ENCODE measurements at places on chromosomes 16 and 17.

- DNase-seq, result no peak
Observed at GRCh38 chr16:79659344-79659743, 58.8 kb upstream of the MAF start.

DNA sequence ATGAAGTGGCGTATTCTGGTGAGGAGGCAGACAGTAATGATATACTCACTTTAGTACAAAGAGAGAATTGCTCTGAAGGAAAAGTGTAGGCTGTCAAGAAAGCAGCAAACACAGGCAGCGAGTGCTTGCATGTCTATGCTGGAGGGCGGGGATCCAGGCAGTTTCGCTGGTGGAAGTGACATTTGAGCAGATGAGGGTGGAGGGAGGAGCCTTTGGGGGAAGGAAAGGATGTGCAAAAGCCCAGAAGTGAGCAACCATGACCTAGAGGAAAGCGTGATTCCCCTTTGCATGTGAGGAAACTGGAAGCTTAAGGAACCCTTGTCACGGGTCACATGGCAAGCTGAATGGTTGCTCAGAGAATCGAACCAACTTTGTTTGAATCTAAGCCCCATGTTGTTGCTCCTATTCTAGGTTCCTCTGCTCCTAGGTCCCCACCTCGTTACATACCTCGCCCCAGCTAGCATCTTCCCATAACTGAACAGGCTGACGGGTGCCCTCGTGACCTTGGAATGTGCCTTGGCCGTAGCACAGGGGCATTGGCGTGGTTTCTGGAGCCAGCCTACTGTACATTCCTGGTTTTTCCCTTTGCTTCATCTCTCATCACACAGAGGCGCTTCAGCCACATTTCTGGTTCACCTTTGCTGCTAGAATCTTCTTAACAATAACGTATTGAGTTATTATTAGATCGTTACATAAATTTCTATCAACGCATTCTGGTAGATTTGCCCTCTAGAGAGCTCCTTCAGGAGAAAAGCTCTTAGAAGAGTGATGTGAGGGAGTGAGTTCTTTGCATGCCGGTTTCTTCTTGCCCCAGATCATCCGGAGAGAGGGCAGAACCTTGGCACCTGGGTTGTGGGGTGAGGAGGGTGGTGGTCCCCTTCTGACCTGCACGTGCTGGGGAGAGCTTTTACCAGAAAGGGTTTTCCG, 191.8 kb downstream of the SNX29 start:
- DNase-seq, result no peak

DNA sequence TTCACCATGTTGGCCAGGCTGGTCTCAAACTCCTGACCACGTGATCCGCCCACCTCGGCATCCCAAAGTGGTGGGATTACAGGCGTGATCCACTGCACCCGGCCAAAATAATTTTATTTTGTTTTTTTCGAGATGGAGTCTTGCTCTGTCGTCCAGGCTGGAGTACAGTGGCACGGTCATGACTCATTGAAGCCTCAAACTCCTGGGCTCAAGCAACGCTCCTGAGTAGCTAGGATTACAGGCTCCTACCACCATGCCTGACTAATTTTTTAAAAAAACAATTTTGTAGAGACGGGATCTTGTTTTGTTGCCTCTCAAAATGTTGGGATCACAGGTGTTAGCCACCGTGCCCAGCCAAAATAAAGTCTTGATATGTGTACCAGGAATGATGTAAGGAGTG, 2.4 kb upstream of the TTLL6 start:
- no peak for DNase-seq

DNA sequence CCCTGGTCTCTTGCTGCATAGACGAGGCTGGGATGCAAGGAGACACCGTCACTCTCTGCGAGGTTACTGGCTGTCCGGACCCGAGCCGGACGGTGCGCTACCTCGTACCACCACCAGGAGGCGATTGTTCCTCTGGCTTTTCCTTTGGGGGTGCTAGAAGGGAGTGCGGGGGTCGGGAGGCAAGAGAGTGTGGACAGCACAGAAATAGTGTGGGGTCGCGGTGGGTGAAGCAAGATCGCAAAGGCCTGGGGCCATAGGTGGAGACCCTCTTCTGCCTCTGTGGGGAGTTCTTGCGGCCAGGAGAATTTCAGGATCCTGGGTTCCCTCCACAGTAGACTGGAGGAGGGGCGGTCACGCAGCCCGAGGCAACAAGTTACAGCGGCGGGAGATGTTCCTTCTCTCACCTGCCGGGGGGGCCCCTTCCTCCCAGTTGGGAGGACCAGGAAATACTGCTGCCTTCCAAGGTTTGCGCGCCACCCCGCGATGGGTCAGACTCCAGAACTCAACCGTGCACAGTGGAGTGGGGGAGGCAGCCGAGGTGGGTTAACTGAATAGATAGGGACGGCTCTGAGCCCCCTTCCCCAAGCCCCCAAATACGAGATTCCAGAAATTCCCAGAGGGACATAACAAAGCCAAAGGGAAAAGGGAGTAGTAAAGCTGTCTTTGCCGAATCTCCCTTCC, 6.9 kb downstream of the PHOSPHO1 start:
- no peak for DNase-seq

DNA sequence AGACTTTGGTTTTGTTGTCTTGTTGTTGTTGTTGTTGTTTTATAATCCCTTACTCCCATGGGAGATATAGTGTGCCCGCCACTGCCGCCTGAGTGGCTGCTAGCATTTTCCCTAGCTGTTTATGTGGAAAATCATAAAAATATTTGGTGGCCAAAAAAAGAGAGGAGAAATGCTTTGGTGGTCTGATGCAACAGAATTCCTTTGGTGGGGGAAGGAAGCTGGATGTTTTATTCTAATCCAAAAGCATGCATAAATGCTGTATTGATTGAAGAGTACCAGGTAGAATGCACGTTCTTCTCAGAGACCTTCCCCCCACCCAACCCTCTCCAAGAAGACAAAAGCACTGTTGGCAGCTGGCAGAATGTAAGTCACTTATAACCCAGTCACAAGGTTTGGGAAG, 93.2 kb downstream of the C17orf67 start:
- DNase-seq, result no peak

DNA sequence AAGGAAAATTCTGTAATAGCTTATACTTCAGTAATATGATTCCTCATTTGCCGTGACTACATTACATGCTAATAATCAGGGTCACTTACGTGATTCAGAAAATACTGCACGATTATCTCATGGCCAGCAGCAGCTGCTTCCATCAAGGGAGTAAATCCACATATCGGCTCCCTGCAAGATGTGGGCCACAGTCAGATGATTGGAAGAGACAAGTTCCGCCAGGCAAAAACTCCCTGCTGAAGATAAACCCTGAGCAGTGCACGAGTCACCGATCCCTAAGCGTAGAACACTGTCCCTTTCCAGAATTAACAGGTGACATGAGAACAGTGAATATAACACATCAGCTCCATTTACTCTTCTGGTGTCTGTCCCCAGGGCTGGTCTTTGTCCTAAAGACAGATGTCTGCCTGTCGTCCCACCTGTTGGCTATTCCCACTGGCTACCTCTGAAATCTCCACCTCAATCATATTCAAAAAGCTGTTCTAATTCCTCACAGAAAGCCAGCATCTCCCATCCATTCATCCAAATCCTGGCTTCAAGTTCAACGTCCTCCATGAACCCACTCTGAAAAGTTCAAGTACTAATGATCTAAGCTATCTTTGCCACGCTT, 9.3 kb downstream of the ANKS3 start:
- no peak for DNase-seq

- DNase-seq, result no peak
Observed at GRCh38 chr17:14474591-14474990, 173.7 kb downstream of the HS3ST3B1 start.

DNA sequence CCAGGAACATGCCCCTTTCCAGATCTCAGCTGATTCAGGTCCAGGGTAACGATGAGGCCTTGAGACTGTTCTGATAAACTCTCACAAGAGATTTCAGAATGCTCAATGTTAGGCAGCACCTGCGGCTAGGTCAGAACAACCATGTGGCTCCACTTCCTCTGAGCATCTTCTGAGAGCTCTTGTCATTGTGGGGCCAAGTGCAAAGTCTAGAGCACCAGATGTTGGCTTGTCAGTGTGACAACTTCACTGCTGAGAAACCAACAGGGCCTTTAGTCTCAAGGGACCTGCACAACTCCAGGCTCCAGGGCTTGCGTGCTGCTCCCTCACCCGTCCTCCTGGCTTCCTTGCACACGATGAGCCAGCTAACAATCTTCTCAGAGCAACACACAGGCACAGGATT, 29.0 kb downstream of the FCSK start:
- no peak for DNase-seq

- no peak for DNase-seq
Observed at GRCh38 chr17:32882734-32883133, 5.8 kb upstream of the MYO1D start.

DNA sequence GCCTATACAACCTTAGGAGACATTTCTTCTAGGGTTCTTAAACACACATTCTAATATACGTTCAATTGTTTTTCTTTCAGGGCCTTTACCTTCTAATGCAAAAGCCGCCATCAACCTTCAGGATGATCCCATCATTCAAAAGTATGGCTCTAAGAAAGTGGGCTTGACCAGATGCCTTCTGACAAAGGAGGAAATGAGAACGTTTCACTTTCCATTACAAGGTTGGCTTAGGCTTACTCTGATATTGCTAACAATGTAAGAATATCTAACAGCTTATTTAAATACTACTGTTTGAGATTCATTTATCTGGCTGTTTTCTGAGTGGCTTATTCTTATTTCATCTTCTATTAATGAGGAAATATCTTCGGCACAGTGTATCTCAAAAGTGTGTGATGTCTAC, 15.4 kb downstream of the REXO5 start:
- no peak for DNase-seq

GRCh38 chr16:70157105-70157476, 16.5 kb upstream of the CLEC18C start:
- DNase-seq, result no peak

DNA sequence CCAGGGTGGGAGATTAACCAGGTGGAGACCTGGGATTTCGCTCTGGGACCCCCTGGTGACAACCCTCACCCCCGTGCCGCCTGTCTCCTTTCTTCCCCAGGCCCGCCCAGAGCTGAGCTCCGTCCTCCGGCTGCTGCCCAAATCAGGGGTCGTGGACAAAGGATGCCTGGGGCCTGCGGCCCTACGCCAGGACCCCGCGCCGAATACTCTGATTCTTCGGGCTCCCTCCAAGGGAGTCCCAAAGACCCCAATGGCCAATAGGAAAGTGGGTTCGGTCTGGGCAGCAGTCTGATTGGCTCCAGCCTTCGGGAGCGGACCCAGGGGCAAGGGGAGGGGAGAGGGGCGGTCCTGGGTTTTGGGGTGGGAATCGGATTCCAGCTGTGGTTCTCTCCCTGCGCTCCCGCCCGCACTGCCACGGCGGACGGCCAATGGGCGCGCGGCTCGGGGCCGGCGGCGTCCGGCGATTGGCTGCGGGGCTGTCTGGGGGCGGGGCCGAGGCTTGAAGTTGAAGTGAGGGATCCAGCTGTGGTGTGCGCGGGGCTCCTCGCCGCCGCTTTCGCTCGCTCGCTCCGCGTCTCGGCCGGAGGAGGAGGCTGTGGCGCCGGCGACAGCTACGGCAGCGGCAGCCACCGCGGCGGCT, at the start of gene CACNA1G:
Gene CACNA1G, plus strand, starts transcription at position 531 of the 640 bp plus-strand sequence. CDS start 745 bp downstream, outside the sequence.
- DNase-seq, result peak; percentile 62

- no peak for DNase-seq
Observed at GRCh38 chr17:6786618-6787017, 10.6 kb downstream of the FBXO39 start.

- DNase-seq, result no peak
Observed at GRCh38 chr17:33200587-33200986, 92.5 kb downstream of the ASIC2 start.

GRCh38 chr16:79395591-79395990, 204.9 kb downstream of the MAF start:
- DNase-seq, result no peak

DNA sequence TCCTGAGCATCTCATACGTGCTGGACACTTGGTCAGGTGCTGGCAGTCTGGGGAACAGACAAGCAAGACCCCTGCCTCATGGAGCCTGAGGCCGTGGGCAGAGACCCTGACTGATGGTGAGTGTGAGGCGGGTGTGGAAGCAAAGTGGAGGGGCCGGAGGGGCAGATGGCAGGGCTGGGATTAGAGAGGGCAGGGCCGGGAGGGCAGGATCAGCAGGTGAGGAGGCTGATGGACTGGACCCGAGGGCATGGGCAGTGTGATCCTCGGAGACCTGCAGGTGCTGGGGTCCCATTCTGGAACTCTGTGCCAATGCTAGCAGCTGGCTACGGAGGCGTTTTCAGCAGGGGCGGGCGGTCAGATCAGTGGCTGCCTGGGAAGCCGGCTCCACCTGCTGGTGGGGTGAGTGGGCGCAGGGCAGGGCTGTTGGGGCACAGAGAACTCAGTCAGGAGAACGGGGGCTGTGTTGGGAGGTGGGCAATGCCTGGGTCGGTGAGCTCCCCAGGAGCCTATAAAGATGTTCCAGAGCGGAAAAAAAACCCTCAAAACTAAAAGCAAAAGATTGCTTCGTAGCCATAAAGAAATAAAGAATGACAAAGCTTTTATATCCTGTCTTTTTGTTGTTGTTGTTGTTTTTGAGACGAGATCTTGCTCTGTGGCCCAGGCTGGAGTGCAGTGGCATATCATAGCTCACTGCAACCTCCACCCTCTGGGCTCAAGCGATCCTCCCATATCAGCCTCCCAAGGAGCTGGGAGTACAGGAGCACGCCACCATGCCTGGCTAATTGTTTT, 8.9 kb upstream of the C16orf74 start:
- no peak for DNase-seq

- no peak for DNase-seq
Observed at GRCh38 chr17:73210002-73210678, 17.3 kb downstream of the COG1 start.

All from DMS153 (cell line).